ENCODE measurements at places on chromosomes 11 and 22. TPM values are rescaled to one million over a fixed set of nuclear protein-coding genes. Genes with fewer than 3 reads are reported as not detected.

DNA sequence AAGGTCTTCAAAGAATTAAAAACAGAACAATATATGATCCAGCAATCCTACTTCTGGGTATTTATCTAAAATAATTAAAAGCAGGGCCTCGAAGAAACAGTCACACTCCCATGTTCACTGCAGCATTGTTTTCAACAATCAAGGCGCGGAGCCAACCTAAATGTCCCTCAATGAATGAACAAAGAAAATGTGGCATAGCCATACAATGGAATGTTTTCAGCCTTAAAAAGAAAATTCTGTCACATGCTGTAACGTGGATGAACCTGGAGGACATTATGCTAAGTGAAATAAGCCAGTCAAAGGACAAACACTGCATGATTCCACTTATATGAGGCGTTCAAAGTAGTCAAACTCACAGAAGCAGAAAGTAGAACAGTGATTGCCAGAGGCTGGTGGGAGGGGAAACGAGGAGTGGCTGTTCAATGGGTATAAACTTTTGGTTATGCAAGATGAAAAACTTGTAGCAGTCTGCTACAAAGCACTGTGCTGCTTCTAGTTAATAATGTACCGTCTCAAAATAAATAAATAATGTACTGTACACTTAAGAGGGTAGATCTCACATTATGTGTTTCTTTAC, 41.2 kb downstream of the SNX19 start:
- DNase-seq: no peak

DNA sequence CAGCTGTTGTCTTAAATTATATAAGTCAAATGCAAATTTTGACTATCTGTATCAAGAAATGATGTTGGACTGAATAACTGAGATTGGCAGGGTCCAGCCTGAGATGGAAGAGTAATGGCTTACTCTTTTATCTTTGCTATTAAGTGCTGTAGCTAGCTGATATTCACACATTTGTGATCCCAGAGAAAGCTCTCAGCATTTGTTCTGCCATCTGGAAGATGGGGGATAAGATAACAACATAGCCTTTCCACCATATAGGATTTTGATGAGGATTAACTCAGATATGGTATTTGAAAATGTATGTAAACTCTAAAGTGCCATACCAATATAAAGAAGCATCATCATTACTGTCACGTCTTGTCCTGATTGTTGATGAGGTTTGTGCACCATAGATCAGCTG, 1063.2 kb upstream of the TENM4 start:
- no peak for DNase-seq

DNA sequence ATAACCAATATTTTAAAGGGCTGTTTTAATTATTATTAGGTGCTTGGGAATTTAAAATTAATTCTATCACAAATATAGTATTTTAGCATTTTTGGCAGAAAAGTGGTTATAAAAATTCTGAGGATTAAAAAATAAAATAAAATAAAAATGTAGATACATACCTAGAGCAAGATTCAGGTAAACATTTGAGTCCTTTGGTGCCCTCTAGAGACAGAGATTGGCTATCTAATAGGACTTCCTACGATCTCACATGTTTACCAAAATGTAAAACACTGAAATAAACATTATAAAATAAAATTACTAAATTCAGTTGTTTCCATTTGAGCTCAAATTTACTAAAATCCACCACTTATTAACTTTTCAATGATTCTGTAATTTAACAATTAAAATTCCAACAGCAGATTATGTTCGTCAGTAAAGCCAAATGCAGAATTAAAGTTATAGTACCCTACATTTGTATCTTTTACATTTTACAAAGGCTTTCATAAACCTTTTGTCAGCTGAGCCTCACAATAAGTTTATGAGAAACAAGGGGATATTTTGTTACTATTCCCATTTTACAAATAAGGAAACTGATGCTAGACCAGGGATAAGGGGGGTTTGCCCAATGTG, 27.7 kb downstream of the SLC36A4 start:
- no peak for DNase-seq

GRCh38 chr11:92678008-92678611, 291.3 kb upstream of the MTNR1B start:
- no peak for DNase-seq

DNA sequence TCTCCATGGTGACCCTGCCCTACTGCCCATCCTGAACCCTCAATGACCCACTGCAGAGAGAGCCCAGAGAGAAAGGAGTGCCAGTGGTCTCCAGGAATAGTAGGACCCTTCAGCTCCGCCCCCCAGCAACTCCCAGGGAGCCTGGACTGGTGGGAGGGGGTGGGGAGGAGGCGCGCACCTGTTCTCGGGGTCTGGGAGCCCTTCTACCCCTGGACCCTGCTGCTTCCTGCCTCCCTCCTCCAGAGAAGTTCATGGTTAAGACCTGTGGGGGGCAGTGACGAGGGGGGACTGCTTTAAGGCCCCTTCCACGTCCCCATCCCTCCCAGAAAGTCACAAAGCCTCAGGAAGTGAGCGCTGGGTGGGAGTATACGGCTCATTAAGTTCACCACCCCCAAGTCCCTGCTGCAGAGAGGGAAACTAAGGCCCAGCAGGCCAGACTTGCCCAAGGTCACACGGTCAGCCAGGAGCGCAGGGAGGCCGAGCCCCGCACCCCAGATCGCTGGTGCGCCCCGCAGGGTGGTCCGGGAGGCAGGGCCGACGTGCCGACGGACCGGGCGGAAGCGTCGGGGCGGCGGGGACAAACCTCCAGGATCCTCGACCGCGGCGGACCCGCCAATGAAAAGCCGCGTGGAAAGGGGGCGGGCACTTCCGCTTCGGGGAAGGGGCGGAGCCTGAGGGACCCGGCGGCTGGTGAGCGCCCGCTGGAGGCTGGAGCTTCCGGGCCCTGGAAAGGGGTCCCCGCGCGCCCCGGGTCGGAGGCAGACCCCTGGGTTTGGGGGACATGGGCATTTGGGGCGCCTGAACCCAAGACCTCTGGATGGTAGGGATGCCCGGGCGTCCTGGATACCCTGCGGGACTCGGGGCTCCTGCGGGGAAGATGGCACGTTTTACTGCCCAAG, at the start of the genes NUDT22 and TRPT1:
Gene NUDT22, plus strand, starts transcription at position 667 of the 899 bp plus-strand sequence. CDS start 379 bp downstream, outside the sequence.
Gene TRPT1, minus strand, starts transcription at position 579 of the 899 bp plus-strand sequence. Its CDS starts 326 bp downstream, at position 253.
- DNase-seq: peak; percentile 99

DNA sequence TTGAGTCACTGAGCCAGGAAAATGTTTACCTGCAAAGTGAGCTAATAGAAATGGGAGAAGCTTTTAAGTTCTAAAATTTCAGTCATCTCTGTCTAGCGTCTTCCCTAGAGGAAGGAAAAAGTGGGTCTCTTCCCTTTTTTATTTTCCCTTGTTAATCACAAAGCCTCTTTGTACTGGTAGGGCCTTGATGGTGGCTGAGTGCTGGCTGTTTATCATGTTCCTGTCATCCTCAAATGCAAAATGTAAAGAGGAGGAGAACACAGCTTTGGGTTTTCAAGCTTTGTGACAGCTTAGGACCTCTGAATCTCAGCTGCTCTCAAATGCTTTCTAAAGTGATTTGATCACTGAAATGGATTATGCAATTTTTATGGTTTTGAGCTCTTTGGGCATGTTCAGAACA, 222.0 kb downstream of the TMEM135 start:
- DNase-seq: no peak

DNA sequence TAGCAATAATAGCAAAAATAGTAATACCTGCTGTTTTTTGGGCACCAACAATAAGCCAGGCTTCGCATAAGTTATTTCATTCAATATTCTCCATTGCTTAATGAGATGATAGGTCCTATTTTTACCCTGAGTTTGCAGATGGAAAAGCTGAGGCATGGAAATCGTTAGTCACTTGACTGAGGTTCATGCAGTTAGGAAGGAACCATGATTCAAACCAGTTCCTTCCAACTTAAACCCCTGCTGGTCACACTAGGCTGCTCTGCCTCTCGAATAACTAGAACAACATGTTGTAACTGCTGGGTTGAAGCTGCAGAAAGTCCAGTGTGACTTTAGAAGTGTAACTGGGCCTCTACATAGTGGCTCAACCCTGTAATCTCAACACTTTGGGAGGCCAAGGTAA, 69.3 kb downstream of the SEZ6L start:
- no peak for DNase-seq

GRCh38 chr11:2663915-2664314, 35.9 kb downstream of the KCNQ1OT1 start:
- DNase-seq: peak; percentile 48

DNA sequence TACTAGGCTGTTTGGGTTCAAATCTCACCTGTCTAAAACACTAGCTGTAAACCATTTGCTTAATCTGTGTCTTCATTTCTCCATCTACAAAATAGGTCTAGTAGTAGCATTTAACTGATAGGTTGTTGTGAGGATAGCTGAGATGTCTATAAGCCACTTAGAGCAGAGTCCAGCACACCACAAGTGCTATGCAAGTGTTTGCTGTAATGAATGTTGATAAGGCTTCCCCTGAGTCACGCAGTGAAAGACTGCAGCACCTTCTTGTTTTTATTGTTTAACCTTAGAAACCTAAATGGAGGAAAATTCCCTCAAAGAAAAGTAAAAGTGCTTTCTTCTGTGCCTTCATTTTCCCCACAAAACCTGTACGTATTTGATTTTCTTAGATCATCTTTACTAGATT, 23.1 kb upstream of the LDHA start:
- no peak for DNase-seq

DNA sequence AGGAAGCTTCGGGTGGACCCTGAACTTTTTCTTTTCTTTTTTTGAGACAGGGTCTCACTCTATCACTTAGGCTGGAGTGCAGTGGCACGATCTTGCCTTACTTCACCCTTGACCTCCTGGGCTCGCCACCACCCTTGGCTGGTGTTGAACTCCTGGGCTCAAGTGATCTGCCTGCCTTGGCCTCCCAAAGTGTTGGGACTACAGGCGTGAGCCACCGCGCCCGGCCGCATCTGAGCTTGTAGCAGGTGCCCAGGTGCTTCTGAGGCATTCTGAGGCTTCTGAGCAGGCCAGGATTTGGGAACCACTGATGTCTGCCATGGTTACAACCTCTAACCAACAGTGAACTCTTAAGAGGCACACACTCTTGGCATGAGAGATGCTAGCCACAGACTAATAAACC, 5.1 kb downstream of the USP35 start:
- DNase-seq: no peak

GRCh38 chr11:10494636-10495463, 39.8 kb downstream of the AMPD3 start:
- DNase-seq: no peak

GRCh38 chr11:32713496-32713895, 81.0 kb downstream of the CCDC73 start:
- DNase-seq: no peak

- peak; percentile 4 for DNase-seq
These were observed 29.8 kb upstream of the DDX10 start for GRCh38 chr11:108635106-108635505.

DNA sequence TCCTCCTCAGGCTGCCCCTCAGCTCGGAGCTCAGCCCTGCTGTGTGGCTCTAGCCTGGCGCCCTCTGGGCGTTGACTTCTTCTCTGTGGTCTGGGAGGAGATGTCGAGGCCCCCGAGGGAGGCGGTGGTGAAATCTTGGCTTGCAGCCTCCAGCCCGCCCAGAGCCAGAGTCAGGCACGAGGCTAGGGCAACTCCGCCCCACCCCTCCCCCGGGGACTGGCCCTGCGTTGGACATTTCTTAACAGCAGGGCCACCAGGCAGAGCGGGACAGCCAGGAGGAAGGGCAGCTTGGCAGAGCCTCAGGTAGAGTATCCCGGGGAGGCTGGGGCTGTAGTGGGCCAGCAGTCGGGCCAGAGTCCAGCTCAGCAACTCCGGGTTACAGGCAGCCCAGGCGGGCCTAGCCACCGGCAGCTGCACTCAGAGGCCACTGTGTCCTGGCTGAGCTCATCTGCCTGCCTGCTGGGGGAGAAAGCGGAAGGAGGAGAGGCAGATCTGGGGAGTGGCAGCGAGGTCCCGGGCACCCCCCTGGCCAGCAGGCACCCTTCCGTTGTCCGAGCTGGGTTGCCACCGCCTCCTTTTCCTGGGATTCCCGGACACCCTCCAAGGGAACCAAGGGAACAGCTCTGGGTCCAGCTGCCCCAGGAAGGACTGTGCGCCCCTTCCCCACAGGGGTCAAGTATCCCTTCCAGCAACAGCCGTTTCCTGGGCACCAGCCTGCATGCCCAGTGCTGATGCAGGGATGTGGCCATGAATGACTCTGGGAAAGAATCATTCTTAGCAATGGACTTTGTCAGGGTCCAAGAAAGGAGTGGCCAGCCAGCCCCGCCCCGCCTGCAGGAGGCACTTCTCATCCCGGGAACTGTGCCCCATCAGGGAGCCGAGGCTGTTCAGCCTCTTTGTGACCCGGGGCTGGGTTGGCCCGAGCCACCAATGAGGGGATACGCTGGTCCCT, at the start of gene ALDH3B1:
Gene ALDH3B1, plus strand, starts transcription at position 238 of the 952 bp plus-strand sequence. CDS start 4,971 bp downstream, outside the sequence.
- DNase-seq: no peak

DNA sequence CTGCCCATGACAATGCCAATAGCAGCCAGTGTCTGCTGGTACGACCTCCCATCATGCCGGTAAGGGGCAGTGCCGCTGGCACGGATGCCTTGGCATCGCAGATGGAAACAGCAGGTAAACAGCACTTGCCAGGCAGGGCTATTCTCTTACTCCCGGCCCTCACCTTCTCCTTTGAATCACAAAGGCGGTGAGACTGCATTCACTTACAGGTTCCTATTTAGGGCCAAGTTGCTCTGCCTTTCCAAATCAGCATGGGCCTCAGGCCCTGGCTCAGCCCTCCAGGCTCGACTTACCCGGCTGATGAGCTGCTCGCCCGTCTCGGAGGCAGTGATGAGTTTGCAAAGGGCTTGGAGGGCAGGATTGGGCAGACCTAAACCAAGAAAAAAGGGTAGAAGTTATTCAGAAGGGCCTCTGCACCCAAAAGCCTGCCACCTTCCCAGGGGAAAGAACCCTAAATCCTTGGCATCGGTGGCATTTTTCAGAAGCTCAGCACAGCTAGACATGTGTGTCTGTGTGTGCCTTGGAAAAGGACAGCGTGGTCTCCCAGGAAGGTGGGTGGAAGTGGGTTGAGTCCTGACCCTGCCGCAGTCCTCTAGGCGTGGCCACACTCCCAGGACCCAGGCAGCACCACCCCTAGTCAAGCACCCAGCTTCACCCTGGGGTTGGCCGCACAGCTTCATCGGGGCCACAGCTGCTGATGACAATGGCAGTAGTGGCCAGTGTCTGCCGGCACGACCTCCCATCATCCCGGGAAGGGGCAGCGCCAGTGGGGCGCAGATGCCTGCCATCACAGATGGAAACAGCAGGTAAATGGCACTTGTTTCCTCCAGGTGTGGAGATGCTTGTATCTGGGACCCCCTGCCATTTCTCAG, 73.5 kb upstream of the PITPNB start:
- DNase-seq: no peak

DNA sequence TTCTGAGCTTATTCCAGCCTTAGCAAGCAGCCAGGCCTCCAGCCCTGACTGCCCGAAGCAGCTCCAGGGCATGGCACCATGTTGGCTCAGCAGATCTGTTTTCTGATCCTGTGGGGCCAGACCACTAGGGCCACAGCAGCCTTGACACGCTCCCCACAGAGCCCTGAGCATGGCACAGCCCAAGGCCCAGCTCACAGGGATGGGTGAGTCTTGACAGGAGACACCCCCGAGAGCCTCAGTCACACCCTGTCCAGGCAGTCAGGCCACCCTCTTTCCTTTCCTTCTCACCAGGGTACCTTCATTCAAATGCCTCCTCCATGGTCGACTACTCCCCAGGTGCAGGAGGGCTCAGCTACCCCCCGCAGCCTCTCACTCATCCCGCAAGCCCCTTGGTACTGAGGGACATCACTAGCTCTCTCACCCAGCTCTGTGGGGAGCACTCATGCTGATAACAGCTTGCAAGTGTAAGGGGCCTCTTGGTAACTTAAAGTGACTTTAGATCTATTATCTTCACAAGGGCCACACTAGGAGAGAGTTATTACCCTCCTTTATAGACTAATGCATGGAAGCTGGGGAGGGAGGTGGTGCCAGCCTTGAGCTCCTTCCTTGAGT, 3.9 kb upstream of the CDC42BPG start:
- no peak for DNase-seq

Gene OR6A2
- total RNA-seq: 0.50 TPM

Gene ME3
- total RNA-seq: 12.9 TPM

Gene LINC01488
- not detected for total RNA-seq

Gene ACRV1
- not detected for total RNA-seq

Gene MRGPRD
- total RNA-seq: not detected

Gene LRRC74B
- total RNA-seq: not detected
